ENCODE measurements at places on chromosomes 6 and 20. TPM values are rescaled to one million over a fixed set of nuclear protein-coding genes. Genes with fewer than 3 reads are reported as not detected.

Gene CRIP3
- total RNA-seq, result not detected

Gene NPBWR2
- not detected for total RNA-seq

Gene RBM24
- not detected for total RNA-seq

- DNase-seq, result no peak
Measured at GRCh38 chr20:30284281-30284905, 973.1 kb upstream of the DEFB115 start.

- DNase-seq, result peak; percentile 88
Measured at GRCh38 chr20:51404297-51405060, 138.0 kb downstream of the NFATC2 start.

GRCh38 chr20:64003960-64004725 lies 23.2 kb downstream of the PRPF6 start:
- no peak for DNase-seq

- no peak for DNase-seq
Measured at GRCh38 chr6:71665931-71666330, 220.4 kb upstream of the RIMS1 start.

GRCh38 chr6:5438922-5439584 lies 177.7 kb downstream of the FARS2 start:
- no peak for DNase-seq

GRCh38 chr6:170584181-170584953 lies at the start of gene PDCD2:
PDCD2 (minus strand) TSS chr6:170584637; CDS start chr6:170584581, 56 bp downstream.
- DNase-seq, result peak; percentile 95

- no peak for DNase-seq
Measured at GRCh38 chr6:130518588-130518987, 152.8 kb downstream of the TMEM200A start.

DNA sequence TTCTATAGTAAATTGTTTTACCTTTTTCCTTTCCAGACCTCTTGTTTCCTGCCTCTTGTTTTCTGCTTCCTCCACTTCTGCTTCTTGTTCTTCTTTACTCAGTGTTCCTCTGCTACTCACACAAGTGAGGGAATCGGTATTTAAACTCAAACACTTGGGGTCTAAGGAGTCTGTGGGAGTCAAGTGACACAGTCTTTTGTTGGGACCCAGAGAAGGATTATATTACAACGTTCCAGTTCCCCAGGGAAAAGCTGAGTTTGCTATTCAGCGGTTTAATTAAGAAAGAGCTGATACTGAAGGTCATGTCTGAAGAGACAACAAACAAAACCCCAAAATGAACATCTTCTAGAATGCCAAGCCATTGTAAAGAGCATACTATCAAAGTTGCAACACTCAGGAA lies 107.8 kb upstream of the CITED2 start:
- no peak for DNase-seq

DNA sequence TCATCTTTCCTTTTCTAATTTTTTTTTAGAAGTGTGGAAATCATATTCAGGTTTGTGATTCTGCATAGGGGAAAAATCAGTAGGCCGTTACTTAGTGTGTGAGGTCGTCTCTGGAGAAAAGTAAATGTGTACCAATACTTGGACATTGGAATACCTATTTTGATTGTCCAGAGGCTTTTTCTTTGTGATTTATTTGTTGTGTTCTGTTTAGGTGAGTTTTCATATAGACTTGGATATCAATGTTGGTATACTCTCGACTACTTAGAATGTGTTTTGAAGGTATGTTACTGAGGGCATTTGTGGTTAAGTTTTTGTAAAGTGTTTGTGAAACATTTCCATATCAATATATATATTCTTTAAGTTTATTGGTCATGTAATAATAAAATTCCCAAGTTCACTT lies 2.3 kb downstream of the CD2AP start:
- no peak for DNase-seq

DNA sequence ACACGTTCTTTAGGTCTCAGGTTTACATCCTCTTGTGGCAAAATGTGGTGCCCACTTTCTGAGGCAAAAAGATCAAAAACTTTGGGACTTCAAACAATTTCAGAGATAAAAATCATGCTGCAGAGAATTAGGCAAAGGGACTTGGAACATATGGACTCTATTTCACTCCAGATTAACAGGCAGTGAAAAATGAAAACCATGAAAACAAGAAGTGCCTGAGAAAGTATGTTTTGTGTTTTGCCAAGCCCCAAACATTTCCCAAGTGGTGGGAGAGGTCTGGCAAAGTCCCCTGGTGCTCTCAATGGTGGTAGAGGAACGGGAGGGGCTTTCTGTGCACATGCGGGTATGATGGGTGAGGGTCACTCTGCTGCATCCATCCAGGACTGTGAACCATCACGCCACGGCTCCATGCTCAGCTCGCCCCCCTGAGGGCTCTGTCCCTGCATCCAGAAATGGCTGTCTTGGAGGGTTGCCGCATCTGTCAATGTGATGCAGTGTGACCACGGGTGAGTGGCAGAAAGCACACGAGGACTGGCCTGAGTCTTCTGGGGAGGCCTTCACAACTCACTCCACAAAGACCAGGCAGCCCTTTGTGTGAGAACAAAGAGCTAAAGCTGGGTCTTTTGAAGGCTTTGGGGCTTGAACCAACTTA lies 43.2 kb upstream of the TBC1D7 start:
- DNase-seq, result no peak

DNA sequence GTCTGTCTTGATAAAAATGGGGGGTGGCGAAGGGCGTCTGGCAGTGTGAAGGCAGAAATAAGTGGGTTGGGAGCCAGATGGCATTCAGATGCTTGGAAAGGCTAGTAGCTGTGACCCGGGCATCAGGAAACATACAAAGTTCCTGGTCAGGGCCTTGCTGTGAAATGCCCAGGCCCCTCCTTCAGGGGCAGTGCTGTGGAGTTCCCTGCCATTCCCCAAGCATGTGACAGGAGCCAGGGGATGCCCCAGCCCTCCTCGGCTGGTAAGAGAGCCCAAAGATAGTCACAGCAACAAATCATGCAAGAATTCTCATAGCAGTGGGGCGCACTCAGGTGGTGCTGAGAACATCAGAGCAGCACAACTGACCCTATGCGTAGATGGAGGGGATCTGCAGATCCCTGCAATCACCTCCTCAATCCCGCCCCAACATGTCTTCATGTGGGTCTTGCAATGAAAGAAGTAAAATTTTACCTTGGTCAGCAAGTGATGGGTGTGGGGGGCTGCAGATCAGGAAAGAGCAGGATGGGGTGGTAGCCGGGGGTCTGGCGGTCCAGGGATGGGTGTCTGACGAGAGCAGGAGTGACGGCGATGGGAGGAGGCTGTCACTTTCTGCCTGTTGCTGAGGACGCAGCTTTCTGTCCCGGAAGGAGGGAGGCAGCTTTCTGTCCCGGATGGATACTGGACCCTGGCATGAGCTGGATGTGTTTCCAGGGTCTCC lies 39.5 kb downstream of the SLC22A1 start:
- no peak for DNase-seq

DNA sequence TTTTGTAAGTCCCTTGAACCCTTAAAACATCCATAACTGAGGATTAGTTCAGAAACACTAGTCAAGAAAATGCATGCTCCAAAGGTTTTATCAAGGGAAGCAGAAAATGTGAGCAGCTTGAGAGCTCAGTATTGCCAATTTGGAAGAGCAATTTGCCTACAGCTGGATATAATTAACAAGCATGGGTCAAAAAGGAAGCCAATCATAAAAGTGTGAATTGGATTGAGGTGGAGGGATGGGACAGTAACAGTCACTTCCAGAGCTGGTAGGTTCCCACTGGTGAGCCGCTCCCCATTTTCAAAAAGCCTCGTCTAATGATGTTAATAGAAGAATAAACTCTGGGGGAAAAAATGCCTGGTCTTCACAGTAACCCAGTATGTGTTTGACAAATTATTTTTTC lies 5.0 kb upstream of the PTPRK start:
- DNase-seq, result no peak

DNA sequence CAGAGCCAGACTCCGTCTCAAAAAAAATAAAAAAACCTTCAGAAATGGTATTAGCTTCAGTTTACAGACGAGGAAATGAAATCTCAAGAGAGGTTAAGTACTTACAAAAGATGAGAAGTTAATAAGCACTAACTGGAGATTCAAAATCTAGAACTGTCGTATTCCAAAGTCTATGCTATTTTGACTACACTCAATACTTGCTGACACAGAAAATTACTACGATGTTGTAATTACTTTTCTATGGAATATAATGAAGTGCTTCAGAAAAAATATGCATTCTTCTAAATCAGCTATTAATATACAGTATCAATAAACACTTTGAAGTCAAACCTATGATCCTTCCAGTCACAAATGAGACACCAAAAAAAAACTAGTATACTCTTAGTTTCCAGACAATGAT lies 12.2 kb downstream of the REPS1 start:
- no peak for DNase-seq

All from activated CD8-positive, alpha-beta T cell treated with anti-CD3 and anti-CD28 coated beads, Interleukin-2, amount 10 ng/mL, durations not matched to agents 7 days and 5 days (primary cell).